ENCODE measurements at places on chromosomes 6 and 20.

DNA sequence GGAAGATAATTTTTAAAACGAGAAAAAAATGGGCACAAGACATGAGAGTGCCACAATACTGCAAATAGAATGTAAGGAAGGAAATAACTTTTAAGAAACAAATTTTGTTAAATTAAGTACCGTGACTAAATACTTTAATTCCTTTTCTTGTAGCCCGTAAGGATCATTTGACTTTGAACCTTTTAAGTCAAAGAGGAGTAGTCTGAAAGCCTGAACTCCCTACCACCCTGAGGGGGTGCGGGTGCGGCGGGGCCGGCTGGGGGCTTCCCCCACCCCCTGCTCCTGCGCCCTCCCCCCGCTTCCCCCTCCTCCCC, 231 bp upstream of the PHACTR2 start:
- DNase-seq = no peak

- DNase-seq = no peak
Measured at GRCh38 chr6:77181749-77182148, 281.5 kb downstream of the HTR1B start.

- DNase-seq = no peak
Measured at GRCh38 chr6:95544517-95545225, 32.7 kb upstream of the MANEA start.

DNA sequence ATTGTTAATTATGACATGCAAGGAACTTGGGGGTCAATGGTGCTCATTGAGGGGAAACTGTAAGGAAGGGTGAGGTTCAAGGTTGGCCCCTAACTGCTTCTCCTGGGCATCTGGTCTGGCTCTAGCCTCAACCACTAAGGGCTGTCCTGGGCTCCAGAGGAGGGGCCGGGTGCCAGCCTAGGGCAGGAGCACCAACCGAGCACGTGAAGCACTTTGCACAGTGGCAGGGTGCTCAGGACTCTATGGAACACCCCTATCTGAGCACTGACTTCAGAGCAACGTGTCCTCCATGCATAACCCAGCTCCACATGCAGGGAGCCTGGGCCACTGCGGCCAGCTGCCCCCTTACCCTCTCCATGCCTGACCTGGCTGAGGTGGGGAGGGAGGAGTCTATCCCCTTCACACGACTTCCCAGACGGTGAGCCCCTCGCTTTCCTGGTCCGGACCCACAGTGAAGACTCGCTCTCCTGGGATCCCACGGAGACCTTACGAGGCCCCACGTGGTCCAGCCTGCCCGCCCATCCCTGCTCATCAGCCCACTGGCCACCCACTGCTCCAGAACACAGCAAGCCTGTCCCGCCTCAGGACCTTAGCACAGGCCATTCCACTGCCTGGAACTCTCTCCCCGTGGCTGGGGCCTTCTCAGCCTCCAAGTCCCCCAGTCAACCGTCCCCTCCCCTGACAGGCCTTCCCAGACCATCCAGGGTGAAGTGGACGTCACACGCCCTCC, 40.8 kb upstream of the STX16 start:
- no peak for DNase-seq

- DNase-seq = no peak
Measured at GRCh38 chr6:119609865-119610264, 260.3 kb upstream of the MAN1A1 start.

- DNase-seq = no peak
Measured at GRCh38 chr6:152085451-152085921, 278.0 kb downstream of the ESR1 start.

DNA sequence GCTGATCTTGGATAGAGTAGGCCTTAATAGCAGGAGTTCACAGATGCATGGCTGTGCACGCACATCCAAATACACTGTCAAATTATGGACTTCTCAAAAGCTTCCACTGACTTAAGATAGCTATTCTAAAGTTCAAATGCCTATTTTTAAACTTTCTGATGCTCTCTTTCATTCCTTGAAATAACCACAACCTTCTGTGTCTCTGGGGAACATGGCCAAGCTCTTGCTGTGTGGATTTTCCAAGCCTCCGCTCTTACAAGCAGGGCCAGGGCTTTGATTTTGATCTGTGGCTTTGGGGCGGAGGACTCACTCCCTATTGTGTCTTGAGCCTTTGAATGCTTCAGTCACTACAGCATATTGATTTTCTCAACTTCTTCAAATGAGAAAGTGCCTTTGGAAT, 35.7 kb upstream of the SNRPB2 start:
- no peak for DNase-seq

DNA sequence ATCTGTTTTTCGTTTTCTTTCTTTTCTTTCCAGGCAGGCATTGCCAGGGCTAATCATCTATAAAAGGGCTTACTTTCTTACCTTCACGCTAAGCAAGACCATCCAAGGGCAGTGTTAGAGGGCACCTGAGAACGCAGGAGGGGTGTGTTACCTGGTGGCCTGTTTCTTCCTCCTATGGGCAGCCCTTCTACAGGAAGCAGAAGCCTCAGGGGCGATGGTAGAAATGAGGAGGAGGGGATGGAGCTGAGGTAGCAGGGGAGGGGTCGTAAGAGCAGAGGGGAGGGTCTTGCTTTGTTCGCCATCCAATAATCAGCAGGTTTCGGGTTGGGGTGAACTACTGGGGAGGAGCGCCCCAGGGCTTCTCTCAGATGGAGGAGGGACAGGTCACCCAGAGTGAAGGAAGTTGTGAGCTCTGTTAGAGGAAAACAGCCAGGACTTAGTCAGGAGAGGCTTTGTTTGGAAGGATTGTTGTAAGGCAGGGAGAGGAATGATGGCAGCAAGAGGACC, 1.5 kb upstream of the CCR6 start:
- no peak for DNase-seq

- no peak for DNase-seq
Measured at GRCh38 chr6:128560966-128561365, 40.6 kb upstream of the PTPRK start.

DNA sequence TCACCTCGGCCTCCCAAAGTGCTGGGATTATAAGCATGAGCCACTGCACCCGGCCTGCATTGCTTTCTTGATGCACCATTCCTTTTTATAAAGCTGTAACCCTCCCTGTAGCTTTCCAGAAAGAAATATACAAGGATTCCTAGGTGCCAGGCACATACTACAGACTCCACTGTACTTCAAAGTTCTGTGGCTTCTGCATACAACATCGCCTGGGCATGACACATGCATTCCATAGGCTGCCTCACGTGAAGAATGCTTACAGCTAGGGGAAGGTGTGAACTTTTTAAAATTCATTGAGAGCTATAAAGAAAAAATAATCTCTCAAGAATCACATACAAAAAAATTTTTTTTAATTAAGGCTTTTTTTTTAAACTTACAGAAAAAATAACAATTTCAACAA, 50.2 kb downstream of the TRAM2 start:
- no peak for DNase-seq

GRCh38 chr6:1110941-1111349, 201.0 kb upstream of the FOXQ1 start:
- no peak for DNase-seq

DNA sequence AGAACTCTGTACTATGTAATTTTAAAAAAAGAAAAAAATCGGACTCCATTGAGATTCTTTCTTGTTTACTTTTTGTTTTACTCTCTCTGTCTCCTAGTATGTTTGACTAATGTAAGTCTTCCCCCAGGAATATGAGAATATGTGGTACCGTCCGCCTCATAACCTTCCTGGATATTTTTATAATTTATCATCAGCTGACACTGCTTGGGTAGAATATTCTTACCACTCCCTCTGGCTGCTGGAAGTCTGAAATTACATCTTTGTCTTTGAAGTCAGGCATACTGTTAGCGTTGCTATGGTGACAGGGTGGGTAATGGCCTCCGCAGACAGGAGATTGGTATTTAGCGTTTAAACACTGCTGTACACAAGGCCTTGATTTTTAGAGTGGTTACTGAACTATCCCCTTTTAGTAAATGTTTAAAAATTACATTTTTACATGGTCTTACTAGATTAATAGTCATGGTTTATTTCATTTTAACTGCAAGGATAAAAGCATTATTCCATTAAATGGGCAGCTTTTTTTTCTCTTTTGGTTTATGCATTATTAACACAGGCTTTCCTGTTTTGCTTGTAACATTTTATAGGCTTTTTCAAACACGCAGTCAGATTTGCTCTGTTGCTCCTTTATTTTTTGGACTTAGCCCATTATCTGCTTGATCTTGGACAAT, 176.4 kb downstream of the ARID1B start:
- DNase-seq = no peak

GRCh38 chr20:48717680-48718223, 110.0 kb downstream of the PREX1 start:
- DNase-seq = no peak

DNA sequence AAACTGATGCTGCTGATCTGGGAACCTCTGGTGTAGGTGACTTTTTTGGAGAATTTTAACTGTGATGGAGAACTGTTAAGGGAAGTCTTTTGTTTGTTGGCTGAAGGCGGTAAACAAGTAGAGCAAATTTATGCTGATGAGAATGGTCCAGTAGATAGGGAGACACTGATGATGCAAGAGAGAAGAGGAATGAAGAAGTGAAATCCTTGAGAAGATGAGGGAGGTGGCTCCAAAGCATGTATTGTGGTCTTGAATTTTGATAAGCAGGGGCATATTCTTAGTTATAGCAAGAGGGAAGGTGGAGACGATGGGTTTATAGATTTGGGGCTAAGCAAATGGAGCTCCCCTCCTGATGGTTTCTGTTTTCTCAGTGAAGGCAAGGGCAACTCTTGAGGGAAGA, 22.0 kb downstream of the MAPK14 start:
- DNase-seq = no peak

GRCh38 chr6:80594461-80594860, 488.0 kb downstream of the BCKDHB start:
- no peak for DNase-seq

- DNase-seq = no peak
Measured at GRCh38 chr20:9253006-9253539, 184.2 kb downstream of the PLCB4 start.

DNA sequence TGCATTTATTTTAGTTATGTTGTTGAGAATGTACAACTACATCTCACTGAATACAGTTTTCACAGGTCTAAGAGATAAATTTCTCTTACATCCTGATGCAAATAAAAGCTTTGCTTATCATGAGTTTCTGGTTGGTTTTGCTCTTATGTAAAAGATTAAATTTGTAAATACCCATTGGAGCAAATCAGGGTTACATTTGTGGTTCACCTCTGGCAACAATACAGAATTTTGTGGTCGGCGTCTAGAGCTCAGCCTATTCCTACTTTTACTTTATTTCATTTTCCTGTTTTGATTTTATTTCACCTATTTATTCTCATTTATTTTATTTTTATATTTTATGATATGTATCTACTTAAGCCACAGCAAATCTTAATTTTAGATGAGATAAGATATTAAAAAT, 271.9 kb upstream of the MARCKS start:
- no peak for DNase-seq

GRCh38 chr20:54219751-54220426, 12.0 kb downstream of the PFDN4 start:
- DNase-seq = no peak

DNA sequence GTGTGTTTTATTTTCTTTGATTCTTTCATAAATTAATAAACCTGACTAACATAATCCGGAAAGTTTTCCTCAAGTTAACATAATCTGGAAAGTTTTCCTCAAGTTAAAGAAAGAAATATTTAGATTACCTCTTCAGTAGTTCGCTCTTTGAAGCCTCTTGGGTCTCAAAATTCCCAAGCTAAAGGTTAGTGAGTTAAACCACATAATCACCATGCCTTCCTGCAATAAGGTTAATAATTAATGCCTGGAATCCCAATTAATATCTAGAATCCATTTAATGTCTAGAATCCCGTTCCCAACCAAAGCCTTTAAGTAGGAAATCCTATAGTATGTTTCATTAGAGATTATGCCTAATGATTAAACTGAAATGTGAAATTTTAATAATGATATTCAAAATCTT, 12.9 kb downstream of the DCDC2 start:
- DNase-seq = no peak

DNA sequence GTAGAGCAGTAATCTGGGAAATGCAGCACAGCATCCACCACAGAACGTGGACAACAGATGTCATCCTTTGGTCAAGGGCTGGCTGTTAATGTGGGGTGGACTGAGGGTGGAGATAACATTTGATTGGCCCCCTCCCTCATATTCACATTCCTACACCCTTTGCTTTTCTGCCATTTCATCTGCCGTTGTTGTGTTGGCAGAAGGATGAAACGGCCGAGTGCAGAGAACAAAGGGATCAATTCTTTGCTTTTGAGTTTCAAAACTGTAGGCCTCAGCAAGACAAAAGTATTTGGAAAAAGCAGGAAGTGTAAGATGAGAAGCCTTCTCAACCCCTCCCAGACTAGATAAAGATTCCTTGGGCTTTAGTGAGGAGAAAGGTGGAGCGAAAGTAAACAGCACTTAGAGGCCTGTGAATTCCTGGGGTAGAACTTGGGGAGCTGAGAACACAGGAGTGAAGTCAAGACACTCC, 74.2 kb upstream of the PHIP start:
- no peak for DNase-seq

GRCh38 chr20:57498425-57499400, 26.2 kb downstream of the CTCFL start:
- no peak for DNase-seq

DNA sequence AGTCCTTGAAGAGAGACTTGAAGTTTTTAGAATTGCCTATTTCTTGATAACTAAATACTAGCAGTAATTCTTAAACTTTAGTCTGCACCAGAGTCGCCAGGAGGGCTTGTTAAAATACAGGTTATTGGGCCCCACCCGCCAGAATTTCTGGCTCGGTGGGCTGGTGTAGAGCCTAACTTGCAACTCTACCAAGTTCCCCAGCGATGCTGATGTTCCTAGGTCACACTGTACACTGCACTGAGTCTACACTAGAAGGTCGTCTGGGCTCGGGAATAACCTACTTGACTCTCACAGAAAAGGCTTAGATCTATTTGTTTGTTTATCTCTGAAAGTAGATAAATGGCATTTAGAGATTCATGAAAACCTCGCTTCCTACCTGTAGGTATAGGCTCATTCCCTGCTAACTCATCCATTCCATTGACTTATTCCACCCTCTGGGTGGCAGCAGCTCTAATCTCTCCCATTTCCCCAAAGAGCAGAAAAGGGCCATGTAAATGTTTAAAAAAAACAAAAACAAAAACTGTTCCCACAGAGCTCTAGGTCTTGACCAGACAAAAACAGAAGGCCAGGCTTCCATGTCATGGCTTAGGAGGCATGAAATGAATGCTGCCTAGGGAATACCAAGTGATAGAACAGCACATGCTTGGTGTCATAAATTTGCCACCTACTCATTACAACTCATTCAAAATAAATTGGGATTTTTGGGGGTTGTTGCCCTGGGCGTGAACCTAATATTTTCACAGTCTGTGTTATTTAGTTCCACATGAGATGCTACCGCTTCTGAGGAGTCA, 292.1 kb downstream of the ADGB start:
- DNase-seq = no peak

GRCh38 chr6:2589171-2589661, 161.5 kb downstream of the MYLK4 start:
- DNase-seq = no peak

DNA sequence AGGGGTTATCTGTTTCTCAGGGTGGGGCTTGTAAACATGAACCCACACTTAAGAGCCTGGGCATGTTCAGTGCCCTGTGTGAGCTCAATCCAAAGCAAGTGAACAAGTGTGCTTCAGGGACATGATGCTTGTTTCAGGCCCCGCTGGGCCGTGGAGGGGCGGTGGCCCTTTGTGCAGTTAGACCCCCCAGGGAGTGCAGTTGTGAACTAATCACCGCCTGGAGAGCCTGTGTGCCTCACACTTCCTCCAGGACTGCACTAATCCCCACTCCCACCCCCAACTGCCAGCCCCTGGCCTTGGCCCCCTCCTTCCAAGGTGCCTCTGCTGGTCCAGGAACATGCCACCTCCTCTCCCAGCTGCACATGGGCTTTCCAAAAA, 58.1 kb downstream of the RREB1 start:
- no peak for DNase-seq

- DNase-seq = no peak
Measured at GRCh38 chr6:45566882-45567281, 189.1 kb upstream of the SUPT3H start.

All from SHP77 treated with DMSO at 0.1 percent for 48 hours (cell line).